ENCODE measurements at places on chromosomes 16 and 17.
A peak's percentile ranks its signal among the peaks of the same experiment; 100 is the strongest.

DNA sequence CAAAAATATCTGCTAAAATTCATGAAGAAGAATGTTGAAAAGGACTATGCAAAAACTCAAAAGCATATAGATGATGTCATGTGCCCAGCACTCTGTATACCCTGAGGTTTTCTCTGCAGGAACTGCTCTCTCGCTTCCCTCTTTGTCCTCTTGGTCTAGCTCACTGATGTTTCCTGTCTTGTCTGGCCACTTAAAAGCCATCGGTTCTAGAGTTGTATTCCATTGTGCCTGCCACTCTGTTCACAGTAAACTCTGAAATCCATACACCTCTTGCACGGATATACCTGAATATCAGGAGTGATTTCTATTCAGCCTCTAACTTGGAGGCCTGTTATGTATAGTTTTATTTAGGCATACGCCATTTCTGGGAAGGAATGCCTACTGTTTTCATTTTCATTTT, 101.0 kb upstream of the CNTNAP4 start:
- DNase-seq = no peak

GRCh38 chr17:40341808-40342503, 22.6 kb downstream of the GJD3 start:
- DNase-seq = peak; percentile 81

- no peak for DNase-seq
Measured at GRCh38 chr16:24138575-24138974, 117.6 kb upstream of the CACNG3 start.

- peak; percentile 41 for DNase-seq
Measured at GRCh38 chr17:61997664-61998063, 67.4 kb downstream of the MED13 start.

DNA sequence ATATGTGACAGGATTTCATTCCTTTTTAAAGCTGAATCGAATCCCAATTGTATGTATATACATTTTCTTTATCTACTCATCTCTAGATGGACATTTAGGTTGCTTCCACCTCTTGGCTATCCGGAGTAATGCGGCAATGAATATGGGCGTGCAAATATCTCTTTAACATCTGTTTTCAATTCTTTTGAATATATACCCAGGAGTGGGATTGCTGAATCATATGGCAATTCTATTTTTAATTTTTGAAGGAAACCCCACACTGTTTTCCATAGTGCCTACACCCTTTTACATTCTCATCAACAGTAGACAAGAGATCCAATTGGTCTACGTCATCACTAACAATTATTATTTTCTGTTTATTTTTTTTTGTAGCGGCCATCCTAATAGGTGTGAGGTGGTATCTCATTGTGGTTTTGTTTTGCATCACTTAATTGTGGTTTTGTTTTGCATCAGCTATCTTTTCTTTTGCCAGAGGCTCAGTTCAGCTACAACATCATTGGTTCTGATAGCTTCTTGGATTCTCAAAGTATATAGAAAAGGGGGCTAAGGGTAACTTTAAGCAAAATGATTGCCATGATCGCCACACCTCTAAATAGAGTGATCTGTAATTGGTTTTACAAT, 25.6 kb upstream of the MAP2K6 start:
- peak; percentile 40 for DNase-seq

- no peak for DNase-seq
Measured at GRCh38 chr17:49028271-49028670, 31.1 kb downstream of the IGF2BP1 start.

GRCh38 chr16:74107795-74108610, 188.6 kb upstream of the PSMD7 start:
- no peak for DNase-seq

DNA sequence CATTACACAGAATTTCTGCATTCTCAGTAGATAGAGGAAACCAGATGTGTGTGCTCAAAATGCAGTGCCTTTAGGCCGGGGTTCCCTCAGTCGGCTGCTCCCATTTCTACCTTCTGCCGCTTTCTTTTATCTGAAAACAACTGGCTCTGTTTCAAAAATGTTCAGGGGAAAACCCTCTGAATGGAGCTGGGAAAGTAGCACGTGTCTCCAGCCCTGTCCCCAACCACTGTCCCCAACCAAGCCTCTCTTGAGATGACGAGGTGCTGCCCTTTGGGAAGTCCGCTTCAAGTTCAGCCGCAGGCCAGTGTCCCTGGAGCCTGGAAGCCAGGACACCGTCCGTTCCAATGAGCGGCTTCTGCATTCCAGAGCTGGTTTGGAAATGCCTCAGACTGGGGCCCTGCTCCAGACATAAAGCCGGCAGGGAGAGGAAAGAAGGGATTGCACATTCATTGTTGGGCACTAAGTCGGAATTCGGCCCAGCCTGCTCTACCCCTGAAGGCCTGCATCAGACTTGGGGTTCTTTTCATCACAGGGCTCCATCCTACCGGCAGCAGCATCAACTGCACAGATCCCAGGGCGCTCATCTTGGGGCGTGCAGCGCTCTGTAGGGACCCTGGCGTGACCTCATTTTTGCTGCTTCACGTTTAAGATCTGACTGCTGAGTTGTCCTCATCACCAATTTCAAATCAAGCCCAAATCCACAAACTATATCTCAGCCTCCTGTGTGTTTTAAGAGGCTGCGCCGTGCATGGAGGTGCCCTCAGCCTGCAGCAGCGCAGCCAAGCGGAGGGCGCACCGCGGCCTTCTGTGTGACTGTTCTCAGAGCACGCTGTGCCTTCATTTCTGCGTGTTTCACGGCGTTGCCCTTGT, 111.3 kb downstream of the BANP start:
- peak; percentile 87 for DNase-seq

DNA sequence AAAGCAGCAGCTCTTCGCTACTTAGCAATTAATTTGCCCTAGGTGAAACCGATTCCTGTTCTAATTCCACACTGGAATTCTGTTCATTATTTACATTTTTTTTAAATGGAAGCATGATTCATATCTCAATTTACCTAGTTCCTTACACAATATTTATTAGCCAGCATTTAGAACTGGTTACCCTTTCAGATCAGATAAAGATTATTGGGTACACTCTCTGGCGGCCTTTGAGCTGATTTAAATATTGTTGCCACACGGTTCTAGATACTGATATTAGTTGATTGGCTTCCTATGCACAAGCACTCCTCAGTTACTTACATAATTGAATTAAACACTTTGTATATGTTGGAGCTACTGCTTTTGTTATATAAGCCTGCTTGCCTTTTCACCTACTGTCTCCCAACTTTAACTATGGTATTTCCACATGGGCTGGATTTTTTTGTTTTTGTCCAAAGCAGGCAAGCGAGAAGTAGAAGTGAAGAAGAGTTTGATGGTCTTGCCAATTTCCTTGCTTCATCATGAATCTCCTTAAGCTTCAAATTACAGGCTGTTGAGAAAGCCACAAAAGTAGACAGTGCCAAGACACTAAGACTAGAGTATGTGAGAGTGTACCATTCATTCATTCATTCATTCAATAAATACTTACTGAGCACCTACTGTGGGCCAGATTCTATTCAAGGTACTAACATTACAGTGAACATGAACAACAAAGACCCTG, 3.9 kb upstream of the ALDH3A2 start:
- no peak for DNase-seq

DNA sequence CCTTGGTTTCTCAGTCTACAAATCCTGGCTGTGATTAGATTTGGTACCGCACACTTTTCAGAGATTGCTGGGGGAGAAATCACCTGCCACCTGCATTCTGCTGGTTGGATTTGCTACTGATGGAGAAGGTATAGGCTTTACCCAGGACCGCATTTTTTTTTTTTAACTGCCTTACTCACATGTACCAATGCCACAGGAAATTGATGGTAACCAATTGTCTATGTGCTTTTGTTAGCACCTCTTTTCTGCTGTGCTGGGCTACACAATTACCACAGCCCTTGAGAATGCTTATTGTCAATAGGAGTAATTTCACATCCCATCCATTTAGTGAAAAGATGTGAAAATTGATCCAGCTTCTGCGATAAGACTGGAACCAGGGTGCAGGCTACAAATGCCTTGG, 74.4 kb upstream of the TANC2 start:
- DNase-seq = no peak

DNA sequence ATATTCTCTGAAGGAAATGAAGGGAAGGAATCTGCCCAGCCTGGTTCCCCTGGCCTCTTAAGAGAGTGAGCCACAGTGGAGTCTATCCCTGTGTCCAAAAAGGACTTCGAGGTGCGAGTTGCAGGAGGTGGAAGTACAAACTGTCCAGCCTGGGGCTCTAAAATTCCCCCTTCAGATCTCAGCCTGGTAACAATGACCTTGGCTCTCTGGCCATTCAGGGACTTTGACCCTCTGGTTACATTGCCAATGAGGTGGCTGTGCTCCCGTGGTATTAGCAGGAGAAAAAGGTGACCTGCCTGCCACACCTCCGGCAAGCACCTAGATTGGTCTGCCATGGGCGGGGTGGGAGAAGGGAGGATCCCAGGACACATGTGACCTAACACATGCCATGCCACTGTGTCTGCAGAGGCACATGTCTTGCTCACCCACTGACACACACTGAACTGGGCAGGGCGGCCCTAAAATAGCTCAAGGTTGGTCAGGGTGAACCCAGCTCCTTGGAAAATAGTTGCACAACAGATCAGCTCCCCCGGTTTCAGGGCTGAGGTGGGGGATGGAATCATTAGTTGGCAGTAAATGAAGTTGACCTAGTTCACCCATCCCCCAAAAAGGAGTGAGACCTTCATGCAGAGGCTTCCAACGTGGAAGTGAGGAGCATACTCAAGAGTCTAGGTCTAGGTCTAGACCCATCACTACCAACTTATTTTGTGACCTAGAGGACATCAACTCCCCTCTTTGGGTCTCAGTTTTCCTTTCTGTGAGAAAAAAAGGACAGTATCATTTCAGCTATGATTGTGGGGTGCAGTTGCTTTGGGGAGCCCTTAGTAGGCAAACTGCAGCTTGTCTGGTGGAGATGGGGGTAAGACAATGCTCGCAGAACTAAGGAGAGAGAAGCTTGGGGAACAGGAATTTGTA, 2.2 kb downstream of the NR1D1 start:
- peak; percentile 84 for DNase-seq

GRCh38 chr17:58192612-58193011, at the start of gene EPX:
EPX (plus strand) TSS chr17:58192726; CDS start chr17:58192847, 121 bp downstream.
- DNase-seq = no peak

DNA sequence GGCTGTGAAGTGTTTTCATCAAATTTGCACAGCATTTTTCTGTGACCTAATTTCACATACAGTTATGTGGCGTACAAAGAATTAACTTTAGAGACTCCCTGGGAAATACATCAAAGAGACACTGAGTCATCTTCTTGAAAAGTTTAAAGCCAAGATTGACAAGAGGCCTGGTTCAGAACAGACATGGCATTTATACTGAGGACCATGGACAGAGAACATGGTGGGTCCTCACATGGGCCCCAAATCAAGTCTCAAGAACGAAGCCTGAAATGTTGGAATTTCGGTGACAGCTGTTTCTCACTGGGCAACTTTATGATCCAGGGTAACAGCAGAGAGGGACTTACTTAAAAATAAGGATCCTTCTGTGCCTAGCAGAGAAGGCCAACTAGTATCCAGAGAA, 311.5 kb upstream of the KCNJ16 start:
- DNase-seq = peak; percentile 50

DNA sequence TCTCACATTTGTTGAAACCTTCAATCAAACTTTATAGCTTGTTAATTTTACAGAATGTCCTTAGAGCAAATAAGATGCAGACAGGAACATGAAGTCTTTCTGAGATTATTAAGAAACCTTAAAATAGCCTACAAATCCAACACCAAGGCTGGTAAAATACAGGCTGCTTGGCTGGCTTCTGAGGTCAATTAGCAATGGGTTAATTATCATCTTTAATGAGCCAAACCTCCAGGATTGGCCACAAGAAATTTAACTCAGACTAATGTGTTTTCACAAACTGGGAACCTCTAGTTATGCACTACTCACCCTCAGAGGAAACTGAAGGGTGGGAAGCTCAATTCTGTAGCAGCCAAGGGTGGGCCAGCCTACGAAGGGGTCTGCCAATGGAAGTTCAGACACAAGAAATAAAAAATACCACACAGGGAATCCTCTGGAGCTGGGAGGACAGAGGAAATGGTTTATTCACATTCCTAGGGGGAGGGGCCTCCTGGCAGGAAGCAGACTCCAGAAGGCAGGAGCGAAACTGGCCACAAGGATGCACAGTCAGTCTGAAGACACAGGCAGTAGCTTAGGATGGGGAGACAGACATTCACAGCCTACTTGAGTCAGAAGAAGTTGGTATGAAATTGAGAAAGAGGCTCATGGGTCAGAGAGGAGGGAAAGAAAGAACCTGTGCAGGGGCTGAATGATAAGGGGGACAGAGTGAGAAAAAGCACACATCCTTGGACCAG, 36.1 kb downstream of the HIC1 start:
- peak; percentile 96 for DNase-seq

- DNase-seq = no peak
Measured at GRCh38 chr17:51807460-51807859, 351.1 kb downstream of the CA10 start.

DNA sequence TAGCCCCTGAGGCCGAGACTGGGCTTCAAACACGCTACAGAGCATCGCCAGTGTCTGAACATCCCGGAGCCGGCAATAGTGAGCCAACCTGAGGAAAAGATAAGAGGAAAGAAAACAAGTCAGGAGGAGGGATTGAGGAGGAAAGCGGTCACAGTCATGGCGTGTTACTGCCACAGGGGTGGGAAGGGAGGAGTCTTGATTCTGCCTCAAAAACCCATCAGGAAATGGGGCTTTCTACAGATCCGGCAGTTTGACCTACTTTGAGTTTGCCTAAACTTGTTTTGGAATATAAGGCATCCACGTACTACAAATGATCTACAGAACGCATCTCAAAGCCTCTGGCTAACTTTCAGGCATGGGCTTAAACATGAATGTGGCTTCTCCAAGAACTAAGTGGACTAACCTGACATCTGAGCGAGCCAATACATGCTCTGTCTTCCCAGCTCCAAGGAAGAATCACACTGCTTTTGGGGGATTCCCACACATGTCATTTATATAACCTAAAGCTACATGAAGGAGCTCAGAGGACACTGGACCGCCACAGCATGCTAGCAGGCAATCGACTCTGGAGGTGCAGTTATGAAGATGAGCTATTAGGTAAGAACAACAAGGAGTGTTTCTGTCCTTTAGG, 96.6 kb downstream of the WDR59 start:
- no peak for DNase-seq

GRCh38 chr16:79381603-79382042, 218.9 kb downstream of the MAF start:
- no peak for DNase-seq

- DNase-seq = no peak
Measured at GRCh38 chr17:67449845-67450755, 73.0 kb downstream of the PITPNC1 start.

- no peak for DNase-seq
Measured at GRCh38 chr17:73956595-73957465, 246.6 kb upstream of the RPL38 start.

- peak; percentile 91 for DNase-seq
Measured at GRCh38 chr16:22195695-22196558, 10.2 kb upstream of the EEF2K start.

GRCh38 chr17:10757067-10757466, 27.2 kb upstream of the TMEM220 start:
- DNase-seq = no peak

- no peak for DNase-seq
Measured at GRCh38 chr16:20995711-20996110, 95.1 kb downstream of the LYRM1 start.

- DNase-seq = no peak
Measured at GRCh38 chr17:36599546-36600250, 1.7 kb upstream of the MRM1 start.
